ENCODE measurements at places on chromosomes 12 and 14.

GRCh38 chr12:81683881-81684280, 75.3 kb downstream of the PPFIA2 start:
- no peak for DNase-seq

- DNase-seq: no peak
Measured at GRCh38 chr12:100956311-100956852, 161.8 kb downstream of the ANO4 start.

DNA sequence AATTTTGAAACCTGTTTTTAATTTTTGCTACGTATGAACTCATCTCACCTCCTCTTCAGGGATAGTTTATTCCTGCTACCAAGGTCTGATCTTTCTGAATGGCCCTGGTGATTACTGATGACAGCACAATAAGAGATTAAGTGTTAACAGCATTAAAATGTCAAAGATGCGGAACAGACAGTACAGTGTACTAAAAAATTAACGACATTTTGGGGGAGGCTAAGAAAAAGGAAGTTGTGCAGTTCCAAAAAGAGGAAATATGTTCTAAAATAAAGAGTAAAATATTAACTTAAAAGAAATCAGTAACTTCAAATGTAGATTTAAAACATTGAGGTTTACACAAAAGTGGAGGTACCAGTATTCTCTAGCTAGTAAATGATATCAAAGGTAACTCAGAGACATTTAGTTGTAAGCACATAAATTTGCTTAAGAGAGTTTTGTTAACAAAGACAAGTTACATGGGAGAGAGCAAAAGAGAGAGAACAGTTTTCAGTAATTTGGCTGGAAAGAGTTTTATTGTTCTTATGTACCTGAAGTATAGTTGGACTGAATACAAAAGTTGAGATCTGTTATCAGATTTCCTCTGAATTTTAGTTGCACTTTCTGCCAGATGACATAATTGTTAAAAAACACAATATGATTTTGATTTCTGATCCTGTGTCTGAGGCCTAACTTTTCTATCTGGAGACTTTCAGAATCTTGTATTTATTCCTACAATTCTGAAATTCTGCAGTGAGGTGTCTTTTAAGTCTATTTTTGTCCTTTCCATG, 4.2 kb upstream of the CLECL1 start:
- no peak for DNase-seq

DNA sequence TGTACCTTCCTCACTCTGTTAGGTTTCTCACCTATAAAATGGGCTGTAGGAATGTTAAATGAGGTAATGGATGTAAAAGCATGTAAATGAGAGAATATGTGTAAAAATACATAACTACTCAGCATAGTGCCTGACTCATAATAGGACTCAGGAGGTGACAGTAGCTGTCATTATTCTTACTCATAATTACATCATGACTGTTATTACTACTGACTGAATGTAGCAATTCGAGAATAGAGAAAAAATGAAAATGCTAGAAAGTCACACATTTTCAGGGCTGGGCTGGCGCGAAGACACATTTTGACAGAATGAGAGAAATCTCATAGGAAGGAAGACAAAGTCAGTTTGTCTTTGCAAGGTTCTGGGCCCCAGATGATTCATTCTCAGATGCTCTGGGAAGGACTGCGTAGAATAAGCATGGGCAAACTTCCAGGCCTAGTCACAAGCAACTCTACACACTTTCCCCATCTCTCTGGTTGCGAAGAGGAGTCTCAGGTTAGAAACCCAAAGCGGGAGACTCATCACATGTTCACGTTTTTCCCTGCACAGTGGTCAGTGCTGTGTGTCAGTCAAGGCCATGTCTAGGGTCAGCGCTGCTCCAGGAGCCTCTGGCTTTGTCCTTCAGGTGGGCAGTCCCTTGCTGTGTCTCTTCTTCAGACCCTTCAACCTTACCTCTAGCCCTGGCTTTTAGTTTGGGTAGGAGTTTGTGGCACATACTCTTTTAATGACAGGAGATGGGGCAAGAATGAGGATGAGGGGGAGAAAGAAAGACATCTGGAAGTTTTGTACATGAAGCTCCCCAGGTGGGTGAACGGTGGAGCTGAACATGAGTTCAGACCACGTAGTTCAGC, 8.4 kb downstream of the GPRC5A start:
- DNase-seq: peak; percentile 26

GRCh38 chr12:583251-583869, 79.9 kb downstream of the NINJ2 start:
- DNase-seq: no peak

DNA sequence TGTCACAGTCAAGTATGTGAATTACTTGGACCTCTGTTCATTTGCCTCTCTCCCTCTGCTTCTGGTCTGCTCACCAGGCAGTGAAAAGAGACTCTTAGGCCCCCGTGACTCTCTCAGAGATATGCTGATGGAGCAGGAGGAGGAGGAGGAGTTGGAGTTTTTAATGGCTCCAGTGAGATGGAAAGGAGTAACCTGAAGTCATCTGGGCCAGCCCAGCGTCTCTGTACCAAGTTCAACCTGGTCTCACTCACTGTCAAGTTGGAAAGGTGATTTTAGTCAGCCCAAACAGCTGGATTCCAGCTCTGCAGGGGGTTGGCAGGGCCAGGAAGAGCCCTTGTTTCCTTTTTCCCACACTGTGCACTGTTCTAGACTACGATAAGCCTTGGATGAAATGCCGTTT, 48.6 kb downstream of the SH2B3 start:
- no peak for DNase-seq

- no peak for DNase-seq
Measured at GRCh38 chr12:66767536-66767935, 88.7 kb upstream of the GRIP1 start.

DNA sequence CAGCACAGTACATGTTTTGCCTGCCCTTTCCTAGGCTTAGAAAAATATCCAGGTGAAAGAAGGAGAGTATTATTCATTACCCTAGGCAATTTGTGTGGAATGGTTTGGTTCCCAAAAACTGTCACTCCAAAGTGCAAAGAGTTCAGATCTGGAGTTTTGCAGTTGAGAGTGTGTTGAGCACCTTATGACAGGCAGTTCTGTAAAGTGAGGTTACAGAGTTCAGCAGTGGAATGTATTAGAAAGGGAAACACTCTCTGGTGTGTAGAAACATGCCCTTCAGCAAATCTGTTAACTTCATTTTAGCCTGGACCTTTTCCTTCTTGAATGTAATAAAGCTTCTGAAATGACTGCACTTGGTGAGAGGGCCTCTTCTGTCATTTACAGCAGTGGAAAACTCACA, 154.0 kb upstream of the SSTR1 start:
- DNase-seq: no peak

DNA sequence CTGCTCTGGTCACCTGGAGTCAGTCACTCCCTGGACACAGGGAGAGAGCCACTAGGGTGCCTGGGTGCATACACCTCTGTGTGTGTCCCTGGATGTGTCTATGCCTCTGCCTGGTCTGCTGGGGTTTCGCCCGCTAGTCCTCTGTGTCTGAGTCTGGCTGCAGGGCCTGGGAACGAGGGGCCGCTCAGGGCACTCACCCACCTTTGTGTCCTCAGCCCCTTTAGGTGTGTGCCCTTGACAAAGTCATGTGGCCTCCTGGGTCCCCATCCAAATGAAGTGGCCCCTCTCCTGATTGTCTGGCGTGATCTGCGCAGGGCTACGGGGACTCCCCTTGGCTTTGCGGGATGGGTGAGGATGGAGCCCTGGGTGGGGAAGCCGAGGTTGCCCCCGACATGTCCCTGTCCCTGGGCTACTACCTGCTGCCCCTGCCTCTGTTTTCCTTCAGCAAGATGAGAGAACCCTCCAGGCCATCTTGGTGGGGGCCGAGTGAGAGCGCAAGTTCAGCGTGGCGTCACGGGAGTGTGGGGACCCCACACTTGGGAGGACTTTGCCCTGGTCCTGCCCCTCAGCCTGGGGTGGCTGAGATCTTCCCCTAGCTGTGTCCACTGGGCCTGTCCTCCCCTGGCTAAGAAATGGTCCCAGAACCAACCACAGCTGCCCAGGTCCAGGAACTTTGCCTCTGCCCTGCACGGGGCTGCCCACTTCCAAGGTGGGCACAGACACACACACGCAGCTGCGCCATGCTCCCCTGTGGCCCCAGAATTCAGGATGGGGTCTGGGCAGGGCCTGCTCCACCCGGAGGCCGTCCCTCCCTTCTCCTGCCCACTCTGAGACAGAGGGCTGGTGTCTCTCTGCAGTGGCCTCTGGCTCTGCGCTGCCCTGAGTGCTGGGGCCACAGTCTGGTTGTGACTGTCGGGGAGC, 2.7 kb upstream of the AHNAK2 start:
- DNase-seq: no peak

DNA sequence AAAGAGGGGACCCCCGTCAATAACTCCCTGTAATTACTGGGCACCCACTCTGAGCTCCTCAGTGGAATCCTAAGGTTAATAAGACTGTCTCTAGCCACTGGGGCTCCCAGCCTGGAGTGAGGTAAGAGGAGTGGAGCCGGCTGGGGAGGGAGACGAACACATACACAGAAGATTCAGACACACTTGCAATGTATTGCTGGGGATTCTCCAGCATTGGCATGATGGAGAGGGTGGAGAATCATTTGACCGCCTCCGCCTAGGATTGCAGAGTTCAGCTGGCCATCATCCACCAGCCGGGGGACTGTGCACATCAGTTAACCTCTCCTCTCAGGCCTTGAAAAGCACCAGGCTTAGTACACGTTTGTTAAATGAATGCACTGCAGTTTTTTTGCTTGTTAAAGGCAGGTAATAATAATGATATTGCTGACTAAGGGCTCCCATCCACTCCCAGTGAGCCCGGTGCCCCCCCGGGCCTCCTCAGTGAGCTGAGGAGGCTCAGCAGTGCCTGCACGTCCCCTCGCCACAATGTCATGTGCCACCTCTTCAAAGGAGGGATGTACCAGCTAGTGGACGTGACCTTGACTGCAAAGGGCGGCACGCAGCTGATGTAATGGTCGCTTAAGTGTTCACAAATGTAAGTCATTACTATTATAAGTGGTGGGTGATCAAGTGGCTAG, 20.3 kb upstream of the FAIM2 start:
- DNase-seq: no peak

GRCh38 chr12:31041033-31041564, 32.6 kb upstream of the DDX11 start:
- no peak for DNase-seq

DNA sequence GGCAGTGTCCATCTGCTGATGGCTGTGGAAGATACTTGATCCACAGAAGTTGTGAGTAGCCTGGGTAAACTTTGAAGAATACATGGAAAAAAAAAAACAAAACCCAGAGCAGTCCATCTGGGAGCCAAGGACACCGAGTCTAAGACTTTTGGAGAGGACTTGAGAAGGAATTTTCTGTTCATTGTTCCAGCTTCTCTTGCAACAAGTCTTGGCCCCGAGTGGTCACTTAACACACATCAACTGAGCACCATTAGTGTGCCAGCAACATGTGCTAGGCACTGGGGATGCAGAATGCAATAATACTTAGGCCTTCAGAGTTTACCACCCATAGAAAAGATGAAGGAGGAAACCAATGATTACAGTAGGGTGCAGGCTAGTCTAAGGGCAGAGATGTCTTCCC, 266.7 kb downstream of the EMP1 start:
- DNase-seq: no peak

DNA sequence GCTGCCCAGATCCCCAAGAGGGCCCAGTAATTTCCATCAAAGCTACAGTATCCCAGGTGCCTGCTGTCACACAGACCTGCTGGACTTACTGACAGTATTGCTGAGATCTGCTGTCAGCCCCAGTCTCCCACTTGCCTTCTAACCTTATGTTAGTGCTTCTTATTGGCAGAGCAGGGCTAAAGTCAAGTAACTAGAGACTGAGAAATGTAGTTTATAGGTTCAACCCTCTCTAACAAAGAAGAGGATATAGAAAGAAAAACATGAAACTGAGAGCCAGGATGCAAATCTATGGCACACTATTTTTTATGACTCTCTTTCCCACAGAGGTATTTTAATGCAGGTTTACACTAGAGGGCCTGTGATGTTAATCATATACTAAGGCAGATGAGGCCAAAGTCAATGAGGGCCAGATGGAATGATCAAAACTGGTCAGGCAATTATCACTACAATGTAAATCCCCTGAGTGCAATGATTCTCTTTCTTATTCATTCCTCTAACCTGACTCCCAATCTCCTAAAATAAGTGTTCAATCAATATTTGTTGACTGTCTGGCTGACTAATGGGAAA, 781.9 kb downstream of the VRK1 start:
- no peak for DNase-seq

GRCh38 chr14:54775486-54776140, 127.0 kb downstream of the GCH1 start:
- no peak for DNase-seq

DNA sequence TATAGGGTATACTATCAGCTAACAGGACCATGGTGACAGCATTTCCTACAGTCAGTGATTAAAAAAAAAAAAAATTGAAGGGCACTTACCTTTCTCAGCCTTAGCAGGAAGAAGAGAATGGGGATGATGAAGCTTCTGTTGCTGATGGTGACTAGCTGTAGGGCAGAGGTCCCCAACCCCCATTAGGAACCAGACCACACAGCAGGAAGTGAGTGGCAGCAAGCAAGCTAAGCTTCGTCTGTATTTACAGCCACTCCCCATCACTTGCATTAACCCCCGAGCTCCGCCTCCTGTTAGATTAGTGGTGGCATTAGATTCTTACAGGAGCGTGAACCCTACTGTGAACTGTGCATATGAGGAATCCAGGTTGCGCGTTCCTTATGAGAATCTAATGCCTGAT, 91.3 kb upstream of the USP44 start:
- no peak for DNase-seq

GRCh38 chr14:50061664-50062437, 54.5 kb downstream of the VCPKMT start:
- no peak for DNase-seq

- DNase-seq: no peak
Measured at GRCh38 chr14:100691395-100692056, 35.2 kb upstream of the DLK1 start.

GRCh38 chr12:51281202-51281924, 11.1 kb upstream of the SMAGP start:
- no peak for DNase-seq

GRCh38 chr14:44339862-44340261, 167.2 kb downstream of the FSCB start:
- DNase-seq: no peak

- DNase-seq: no peak
Measured at GRCh38 chr14:58832095-58832521, 194.3 kb downstream of the DACT1 start.

GRCh38 chr14:68918612-68919011, 60.5 kb downstream of the ACTN1 start:
- DNase-seq: no peak
